ENCODE measurements at places on chromosomes 12 and 14.

DNA sequence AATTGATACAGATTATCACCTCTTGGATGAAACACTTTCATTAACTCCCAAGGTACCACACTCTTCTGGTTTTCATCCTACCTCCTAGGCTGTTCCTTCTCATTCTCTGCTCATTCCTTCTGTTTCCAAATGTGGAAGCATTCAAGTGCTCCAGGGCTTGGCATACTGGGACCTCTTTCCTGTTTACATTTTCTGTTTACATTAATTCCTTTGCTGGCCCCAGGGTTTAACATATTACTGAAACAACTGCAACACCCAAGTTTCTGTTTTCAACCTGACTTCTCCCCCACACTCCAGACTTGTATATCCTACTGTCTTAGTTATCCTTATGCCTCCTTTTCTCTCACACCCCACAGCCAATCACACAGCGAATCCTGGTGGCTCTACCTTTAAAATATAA lies 386.3 kb upstream of the GARIN6 start:
- H3K36me3 ChIP-seq, result no peaks in the 10 kb centered on the region
- no peak for ATAC-seq
- no peaks in the 10 kb centered on the region for H3K4me1 ChIP-seq
- no peak overlapping the region for H3K4me3 ChIP-seq

DNA sequence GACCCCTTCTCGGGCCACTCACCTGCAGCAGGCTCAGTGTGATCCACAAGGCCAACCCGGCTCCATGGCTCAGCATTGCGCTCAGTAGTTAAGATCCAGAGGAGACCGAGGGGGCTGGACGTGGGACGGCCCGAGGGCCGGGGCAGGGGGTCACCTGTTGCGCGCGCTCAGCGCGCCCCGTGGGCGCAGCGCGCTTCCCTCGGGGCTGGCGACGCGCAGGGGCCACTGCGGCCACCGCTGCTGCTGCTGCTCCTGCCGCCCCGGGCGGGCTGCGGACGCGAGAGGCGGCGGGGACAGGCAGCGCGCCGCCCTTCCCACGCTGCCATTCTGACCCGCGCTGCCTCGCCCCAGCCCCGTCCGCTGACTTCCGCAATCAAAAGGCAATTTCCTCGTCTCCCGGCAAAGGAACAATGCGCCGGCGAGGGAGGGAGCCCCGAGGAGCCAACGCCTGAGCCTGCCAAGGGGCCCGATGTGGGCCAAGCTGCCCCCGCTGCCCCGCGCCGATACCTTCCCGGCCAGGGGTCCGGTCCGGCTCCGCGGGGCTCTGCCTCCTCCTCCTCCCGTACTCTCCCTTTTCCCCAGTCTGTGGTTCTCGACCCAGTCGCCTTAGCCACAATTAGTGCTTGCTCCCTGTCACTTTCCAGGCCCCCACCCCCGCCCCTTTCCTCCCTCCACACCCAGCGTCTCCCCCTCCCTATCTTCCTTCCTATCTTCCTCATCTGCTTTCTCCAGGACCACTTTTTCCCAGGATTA lies 27.3 kb downstream of the PTPRB start:
- ATAC-seq, result peak; percentile 65
- no peaks in the 10 kb centered on the region for H3K36me3 ChIP-seq
- H3K27me3 ChIP-seq, result peaks cover 40% of the 10 kb centered on the region
- no peak overlapping the region for H3K27ac ChIP-seq
- H3K4me3 ChIP-seq, result peak overlapping the region; percentile 56

DNA sequence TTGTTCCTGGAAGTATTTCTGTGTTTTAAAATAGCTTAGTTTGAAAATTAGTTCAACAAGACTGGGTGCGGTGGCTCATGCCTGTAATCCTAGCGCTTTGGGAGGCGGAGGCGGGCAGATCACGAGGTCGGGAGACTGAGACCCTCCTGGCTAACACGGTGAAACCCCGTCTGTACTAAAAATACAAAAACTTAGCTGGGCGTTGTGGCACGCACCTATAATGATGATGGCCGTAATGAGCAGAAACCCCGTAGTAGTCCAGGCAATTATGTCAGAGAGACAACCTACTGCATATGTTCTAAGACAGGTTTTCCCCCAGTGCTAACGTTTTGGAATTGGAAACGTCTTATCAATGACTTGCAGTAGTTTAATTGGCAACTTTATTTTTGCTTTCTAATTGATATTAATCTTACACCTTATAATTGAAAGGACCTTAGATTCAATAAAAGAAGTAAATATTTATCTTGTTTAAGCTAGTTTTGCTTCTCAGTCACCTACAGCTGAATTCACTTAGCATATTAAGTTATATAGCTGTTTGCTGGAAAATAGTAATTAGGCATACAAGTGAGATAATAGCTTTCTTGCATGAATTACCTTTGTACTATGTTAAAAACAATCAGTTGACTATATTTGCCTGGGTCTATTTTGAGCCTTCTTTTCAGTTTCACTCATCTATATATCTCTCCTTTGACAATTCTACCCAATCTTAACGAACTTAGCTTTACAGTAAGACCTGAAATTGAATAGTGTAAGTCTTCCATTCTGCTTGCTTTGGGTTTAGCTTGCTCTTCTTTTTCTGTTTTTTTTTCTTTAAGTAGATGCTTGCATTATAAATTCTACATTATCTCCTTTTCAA lies 15.6 kb downstream of the CLECL1 start:
- H3K36me3 ChIP-seq, result peaks cover 60% of the 10 kb centered on the region
- no peaks in the 10 kb centered on the region for H3K27me3 ChIP-seq
- peaks cover 92% of the 10 kb centered on the region for H3K4me1 ChIP-seq
- peak overlapping the region; percentile 81 for H3K27ac ChIP-seq

GRCh38 chr12:106097011-106097410 lies 41.7 kb downstream of the NUAK1 start:
- H3K27ac ChIP-seq, result no peak overlapping the region
- H3K4me3 ChIP-seq, result no peak overlapping the region
- ATAC-seq, result no peak
- no peaks in the 10 kb centered on the region for H3K4me1 ChIP-seq
- H3K27me3 ChIP-seq, result peaks cover 16% of the 10 kb centered on the region

GRCh38 chr14:101582294-101582693 lies 21.0 kb downstream of the DIO3 start:
- H3K4me1 ChIP-seq, result no peaks in the 10 kb centered on the region
- peaks cover 6% of the 10 kb centered on the region for H3K27me3 ChIP-seq
- no peak for ATAC-seq
- no peak overlapping the region for H3K27ac ChIP-seq
- no peak overlapping the region for H3K4me3 ChIP-seq

GRCh38 chr14:73717266-73717665 lies 3.1 kb upstream of the PNMA1 start:
- no peaks in the 10 kb centered on the region for H3K27me3 ChIP-seq
- peaks cover 15% of the 10 kb centered on the region for H3K4me1 ChIP-seq
- H3K36me3 ChIP-seq, result peaks cover 55% of the 10 kb centered on the region
- no peak overlapping the region for H3K4me3 ChIP-seq
- H3K27ac ChIP-seq, result no peak overlapping the region
- ATAC-seq, result no peak

- ATAC-seq, result no peak
- peak overlapping the region; percentile 44 for H3K27ac ChIP-seq
- peaks cover 11% of the 10 kb centered on the region for H3K36me3 ChIP-seq
- H3K27me3 ChIP-seq, result no peaks in the 10 kb centered on the region
- H3K4me3 ChIP-seq, result no peak overlapping the region
Observed at GRCh38 chr14:74488786-74489397, 4.2 kb downstream of the NPC2 start.

- H3K4me3 ChIP-seq, result no peak overlapping the region
- H3K27me3 ChIP-seq, result no peaks in the 10 kb centered on the region
- no peak for ATAC-seq
- H3K4me1 ChIP-seq, result peaks cover 43% of the 10 kb centered on the region
- peak overlapping the region; percentile 38 for H3K27ac ChIP-seq
Observed at GRCh38 chr14:23028799-23029198, 5.9 kb downstream of the PSMB5 start.

Data from stimulated activated memory B cell treated with anti-CD40 and anti-IgM and Interleukin-4, amounts not matched to agents 10 μg/mL and 1 μg/mL and 100 μg/mL, for 72 hours (primary cell).